Articular chondrocyte of knee joint (primary cell): ENCODE measurements at places on chromosomes 12 and 14. TPM values are rescaled to one million over a fixed set of nuclear protein-coding genes. Genes with fewer than 3 reads are reported as not detected.

The SERPINA9 gene
- 0.26 and 0.43 TPM in 2 replicates for total RNA-seq

The KRT2 gene
- total RNA-seq: not detected in 2 replicates

The ZDHHC22 gene
- under 0.01 TPM in 1 of 2 replicates, not detected in the other for total RNA-seq

The CCNK gene
- total RNA-seq: 28.8 and 38.5 TPM in 2 replicates

The FGF23 gene
- total RNA-seq: not detected in 2 replicates

The OR4N2 gene
- total RNA-seq: not detected in 2 replicates

The CCND2 gene
- total RNA-seq: 13.1 and 25.3 TPM in 2 replicates

The TTC6 gene
- total RNA-seq: under 0.01 TPM in 1 of 2 replicates, not detected in the other

The MMP17 gene
- total RNA-seq: 0.86 and 1.3 TPM in 2 replicates

The TAS2R31 gene
- 11.8 and 12.4 TPM in 2 replicates for total RNA-seq

The FBLN5 gene
- 26.3 and 32.3 TPM in 2 replicates for total RNA-seq

The PLXNC1 gene
- 6.8 and 9.4 TPM in 2 replicates for total RNA-seq

The KRT74 gene
- total RNA-seq: not detected in 2 replicates

The RNF212B gene
- not detected in 2 replicates for total RNA-seq

The ASIC1 gene
- total RNA-seq: 3.6 and 3.7 TPM in 2 replicates

The MYF5 gene
- not detected in 2 replicates for total RNA-seq

The WSB2 gene
- total RNA-seq: 93.8 and 98.9 TPM in 2 replicates

The LBHD2 gene
- total RNA-seq: not detected in 2 replicates

The HNRNPC gene
- 479 and 643 TPM in 2 replicates for total RNA-seq

The PLEK2 gene
- total RNA-seq: 0.54 TPM in 1 of 2 replicates, not detected in the other

The OTOGL gene
- total RNA-seq: 0.11 and 0.26 TPM in 2 replicates

The PTPRR gene
- not detected in 2 replicates for total RNA-seq

The DNAJC22 gene
- 0.91 and 1.6 TPM in 2 replicates for total RNA-seq

The UNC79 gene
- 0.11 TPM in 1 of 2 replicates, not detected in the other for total RNA-seq

The MLEC gene
- 109 and 113 TPM in 2 replicates for total RNA-seq

The CIDEB gene
- total RNA-seq: 6.4 and 7.2 TPM in 2 replicates

The LMO3 gene
- under 0.01 and 0.39 TPM in 2 replicates for total RNA-seq

The KCNA1 gene
- total RNA-seq: 0.13 and 0.54 TPM in 2 replicates

The IL26 gene
- 4.5 and 14.2 TPM in 2 replicates for total RNA-seq

The LHX5 gene
- total RNA-seq: not detected in 2 replicates

The PTPRB gene
- total RNA-seq: under 0.01 and 0.32 TPM in 2 replicates

The IAPP gene
- not detected in 2 replicates for total RNA-seq

The AMN gene
- 0.11 and 0.13 TPM in 2 replicates for total RNA-seq

The GSG1 gene
- total RNA-seq: 0.13 TPM in 1 of 2 replicates, not detected in the other

The IFI27L1 gene
- total RNA-seq: 7.1 and 11.2 TPM in 2 replicates

The MYO1H gene
- total RNA-seq: not detected in 2 replicates

The HSP90B1 gene
- total RNA-seq: 734 and 747 TPM in 2 replicates

The RPS6KA5 gene
- total RNA-seq: 1.6 and 2.3 TPM in 2 replicates

The SERPINA5 gene
- 3.5 and 4.6 TPM in 2 replicates for total RNA-seq

The MDP1 gene
- 18.8 and 21.6 TPM in 2 replicates for total RNA-seq

The PTCSC3 gene
- not detected in 2 replicates for total RNA-seq

The SOAT2 gene
- under 0.01 and 0.11 TPM in 2 replicates for total RNA-seq

The PARP2 gene
- total RNA-seq: 7.3 and 11.2 TPM in 2 replicates

The IFNG-AS1 gene
- 0.65 and 0.86 TPM in 2 replicates for total RNA-seq

The RFLNA gene
- 2.9 and 5.2 TPM in 2 replicates for total RNA-seq

The HOXC9 gene
- total RNA-seq: 8.3 and 9.8 TPM in 2 replicates

The PLD4 gene
- total RNA-seq: 0.11 and 0.13 TPM in 2 replicates

The VPS29 gene
- 78.4 and 92.4 TPM in 2 replicates for total RNA-seq

The VDR gene
- 18.9 and 19.1 TPM in 2 replicates for total RNA-seq

The ZBTB25 gene
- 12.0 and 13.3 TPM in 2 replicates for total RNA-seq

The NELL2 gene
- not detected in 2 replicates for total RNA-seq
